ENCODE measurements at places on chromosomes 2 and 18.

DNA sequence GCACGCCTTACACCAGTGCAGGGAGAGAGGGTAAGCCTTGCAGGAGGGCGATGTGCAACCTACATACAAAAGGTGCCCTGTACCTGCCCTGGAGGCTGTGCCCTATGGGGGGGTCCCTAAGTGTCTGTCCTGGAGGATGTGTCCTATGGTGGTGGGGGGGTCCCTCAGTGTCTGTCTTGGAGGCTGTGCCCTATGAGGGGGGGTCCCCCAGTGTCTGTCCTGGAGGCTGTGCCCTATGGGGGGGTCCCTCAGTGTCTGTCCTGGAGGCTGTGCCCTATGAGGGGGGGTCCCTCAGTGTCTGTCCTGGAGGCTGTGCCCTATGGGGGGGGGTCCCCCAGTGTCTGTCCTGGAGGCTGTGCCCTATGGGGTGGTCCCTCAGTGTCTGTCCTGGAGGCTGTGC, 216.6 kb downstream of the HDAC4 start:
- no peak for DNase-seq

- no peak for DNase-seq
Observed at GRCh38 chr2:89763254-89763580, 1071.7 kb downstream of the RPIA start.

- no peak for DNase-seq
Observed at GRCh38 chr18:69978732-69979715, 31.4 kb upstream of the CD226 start.

DNA sequence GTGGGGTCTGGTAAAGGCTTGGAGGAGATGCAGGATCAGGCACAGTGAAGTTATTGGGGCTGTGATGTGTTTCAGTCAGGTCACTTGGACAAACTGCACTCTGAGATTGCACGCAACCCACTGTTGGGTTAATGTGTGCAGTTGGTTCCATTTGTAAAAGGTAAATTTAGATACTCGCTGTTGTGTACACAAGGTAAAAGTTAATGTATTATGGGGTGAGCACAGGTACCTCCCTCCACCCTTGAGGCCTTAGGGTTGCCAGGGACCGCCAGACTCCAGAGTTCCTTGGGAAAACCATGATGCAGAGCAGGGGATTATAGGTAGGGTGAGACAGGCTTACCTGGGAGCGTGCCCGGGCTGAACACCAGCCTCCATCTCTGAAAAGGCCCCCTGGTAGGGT, 20.1 kb downstream of the IMPA2 start:
- no peak for DNase-seq

DNA sequence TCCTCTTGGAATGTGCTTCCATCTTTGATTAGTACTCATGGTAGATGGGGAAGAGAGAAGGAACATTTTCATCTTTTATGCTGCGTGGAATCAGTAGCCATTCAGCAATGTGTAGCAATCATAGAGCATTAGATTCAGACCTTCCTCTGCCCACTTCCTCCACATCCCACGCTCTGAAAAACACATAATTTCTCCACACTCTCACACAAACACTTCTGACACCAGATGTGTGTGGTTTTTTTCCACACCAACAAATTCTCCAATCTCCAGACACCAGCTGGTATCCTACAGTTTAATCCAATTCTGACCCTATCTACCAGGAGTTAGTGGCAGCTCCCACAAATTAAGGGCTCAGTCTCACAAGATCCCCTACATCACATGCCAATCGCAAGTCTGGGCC, 103.3 kb downstream of the AOX1 start:
- no peak for DNase-seq

GRCh38 chr2:239669181-239669898, 268.5 kb upstream of the HDAC4 start:
- DNase-seq, result no peak

DNA sequence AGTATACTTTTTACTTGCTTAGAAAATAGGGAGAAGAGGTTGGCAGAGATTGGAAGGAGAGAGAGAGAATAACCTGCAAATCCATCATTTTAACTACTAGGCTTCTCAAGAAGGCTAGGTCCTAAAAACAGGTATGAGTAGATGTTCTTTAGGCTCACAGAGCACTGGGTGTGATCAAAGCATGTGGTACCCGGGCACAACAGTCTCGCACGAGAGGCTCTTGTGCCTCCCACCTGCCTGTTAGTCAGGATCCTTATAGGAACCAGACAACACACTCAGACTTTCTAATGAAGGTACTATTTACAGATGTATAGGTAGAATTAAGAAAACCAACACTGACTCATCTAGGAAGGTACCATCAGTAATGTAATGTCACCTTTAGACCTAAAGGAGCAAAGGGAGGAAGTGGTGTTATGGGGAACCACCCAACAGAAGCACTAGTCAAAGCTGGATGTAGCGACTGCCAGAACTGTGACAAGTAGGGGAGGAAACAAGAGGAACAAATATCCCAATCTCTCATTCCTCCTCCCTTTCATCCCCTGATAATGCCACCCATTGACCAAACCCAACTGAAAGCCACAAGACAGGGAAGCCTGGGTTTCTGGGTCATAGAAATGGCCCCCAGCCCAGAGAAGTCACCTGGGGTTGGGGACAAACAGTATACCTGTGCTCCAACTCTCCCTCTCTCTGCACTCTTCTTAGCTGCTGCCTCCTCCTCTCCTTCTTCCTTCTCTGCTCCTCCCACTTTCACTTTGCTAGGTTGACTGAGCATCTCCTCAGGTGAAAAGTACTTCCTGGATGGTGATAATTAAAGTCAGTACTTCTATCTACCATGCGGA, 16.0 kb upstream of the MARCHF4 start:
- no peak for DNase-seq

GRCh38 chr2:240219208-240219890, 78.9 kb upstream of the OTOS start:
- DNase-seq, result no peak

Measured in NCI-H2081 (cell line).